ENCODE measurements at places on chromosomes 12 and 14.

- no peak for DNase-seq
These were observed 46.5 kb downstream of the ST8SIA1 start for GRCh38 chr12:22287776-22288621.

DNA sequence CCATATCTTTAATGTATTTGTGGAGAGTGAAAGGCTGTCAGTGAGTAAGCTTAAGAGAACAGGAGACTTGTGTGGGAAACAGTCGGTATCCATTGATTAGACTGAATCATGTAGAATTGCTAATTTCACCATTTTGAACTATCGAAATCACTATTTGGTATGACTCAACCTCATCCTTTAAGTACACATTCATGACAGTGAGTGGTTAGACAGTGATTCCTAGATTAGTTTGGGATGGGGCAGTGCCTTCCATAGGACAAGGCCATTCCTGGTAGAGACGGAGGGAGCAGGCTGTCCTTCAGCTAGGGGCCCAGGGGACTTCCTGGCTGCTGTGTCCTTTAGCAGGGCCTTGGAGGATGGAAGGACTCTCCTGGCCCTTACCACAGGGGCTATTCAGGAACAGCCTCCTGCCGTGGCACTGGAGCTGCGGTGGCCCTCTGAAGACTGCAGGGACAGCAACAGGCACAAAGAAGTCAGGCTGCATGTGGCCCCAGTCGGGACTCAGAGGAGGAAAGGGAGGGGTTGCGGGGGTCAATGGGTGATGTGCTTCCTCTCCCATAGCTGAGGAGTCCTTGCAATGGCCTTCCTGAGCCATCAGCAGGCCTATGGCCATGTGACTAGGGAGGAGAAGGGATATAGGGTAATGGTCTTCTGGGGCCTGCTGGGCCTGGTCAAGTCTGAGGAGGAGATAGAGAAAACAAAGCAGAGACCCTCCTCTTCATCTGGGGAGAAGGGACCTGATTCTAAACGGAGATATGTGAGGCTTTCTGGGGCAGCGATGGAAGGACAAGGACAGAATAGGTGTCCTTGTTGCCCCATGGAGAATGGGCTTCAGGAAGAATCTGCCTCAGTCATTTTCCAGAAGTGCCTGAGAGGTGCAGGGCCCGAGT is 11.2 kb downstream of the SERPINA1 start:
- DNase-seq: no peak

GRCh38 chr14:75917946-75918335 is 63.9 kb downstream of the TGFB3 start:
- DNase-seq: no peak

GRCh38 chr12:68602720-68603119 is 8.0 kb upstream of the RAP1B start:
- no peak for DNase-seq

GRCh38 chr14:96747608-96748007 is 49.6 kb upstream of the VRK1 start:
- DNase-seq: no peak

GRCh38 chr12:2752676-2753371 is 41.9 kb upstream of the FKBP4 start:
- peak; percentile 33 for DNase-seq

DNA sequence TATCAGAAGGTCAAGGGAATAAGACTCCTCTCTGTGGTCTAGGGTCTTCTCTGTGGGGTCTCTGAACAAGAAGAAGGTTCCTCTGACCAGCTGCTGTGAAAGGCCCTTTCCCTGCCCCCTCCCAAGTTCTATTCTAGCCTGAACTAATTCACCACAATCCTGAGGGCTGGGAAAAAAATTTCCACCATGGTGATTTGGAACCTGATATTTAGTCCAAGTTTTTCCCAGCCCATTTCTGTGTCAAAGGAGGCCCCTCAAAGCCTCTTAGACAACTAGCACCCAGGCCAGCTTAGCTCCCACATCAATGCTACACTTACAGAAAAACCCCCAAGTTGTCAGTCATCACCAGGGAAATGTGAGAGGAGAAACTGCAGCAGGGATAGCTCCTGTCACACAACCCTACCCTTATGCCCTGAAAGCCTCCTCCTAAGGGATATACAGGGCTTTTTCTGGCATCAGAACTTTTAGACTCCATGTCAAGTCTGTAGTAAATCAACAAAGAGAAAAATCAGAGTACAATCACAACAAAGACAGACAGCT is 4.5 kb downstream of the FMNL3 start:
- no peak for DNase-seq

DNA sequence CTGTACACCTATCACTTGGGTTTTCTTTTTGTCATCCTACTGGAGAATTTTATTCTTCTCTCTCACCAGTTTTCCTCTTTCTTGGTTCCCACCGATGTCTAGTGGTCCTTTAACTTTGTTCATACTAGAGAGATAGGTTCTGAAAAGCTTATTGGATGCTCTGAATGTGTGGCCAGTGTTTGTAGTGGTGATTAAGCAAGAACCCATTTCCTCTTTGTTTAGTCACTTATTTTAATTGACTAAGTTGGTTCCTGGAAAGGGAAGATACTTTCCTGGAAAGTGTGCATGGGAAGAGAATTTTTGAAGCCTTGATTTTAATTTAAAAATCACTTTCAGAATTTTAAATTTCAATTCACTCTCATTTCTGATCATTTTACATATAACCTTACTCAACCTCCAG is 127.2 kb downstream of the OTOGL start:
- DNase-seq: no peak

- DNase-seq: no peak
These were observed 90.7 kb downstream of the SINHCAF start for GRCh38 chr12:31234955-31235867.

GRCh38 chr14:90514015-90514398 is 117.2 kb downstream of the CALM1 start:
- no peak for DNase-seq

DNA sequence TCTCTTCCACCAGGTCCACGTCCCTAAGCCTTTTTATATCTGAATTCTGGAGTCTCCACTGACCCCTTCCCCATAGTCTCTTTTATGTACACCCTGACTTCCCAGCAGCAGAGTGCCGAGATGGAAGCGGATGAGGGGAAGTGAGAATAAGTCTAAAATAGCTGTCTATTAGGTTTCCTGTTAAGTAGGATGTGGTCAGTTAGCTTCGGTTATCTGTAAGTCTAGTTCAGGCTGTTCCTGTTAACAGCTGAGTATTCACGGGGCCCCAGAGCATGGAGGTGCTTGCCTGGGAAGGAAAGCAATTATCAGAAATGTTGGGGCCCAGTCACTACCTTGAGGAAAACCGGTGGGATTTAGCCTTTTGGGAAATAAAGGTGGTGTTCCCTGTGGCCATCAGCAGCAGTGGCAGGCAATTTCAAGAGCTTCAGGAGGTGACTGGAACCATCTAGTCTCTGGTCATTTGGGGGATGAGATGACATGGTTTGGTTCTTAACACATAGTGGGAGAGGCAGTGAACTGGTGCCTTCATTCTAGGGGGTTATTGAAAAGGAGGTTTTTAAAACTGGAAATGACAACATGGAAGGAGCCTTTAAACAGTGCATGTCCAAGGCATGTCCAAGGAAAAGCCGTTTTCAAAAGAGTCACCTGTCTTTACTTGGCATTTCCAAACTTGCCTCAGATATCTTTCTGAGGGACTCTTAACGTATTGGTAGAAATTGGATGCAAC is 21.8 kb downstream of the CHST11 start:
- DNase-seq: no peak

- DNase-seq: no peak
These were observed 54.7 kb downstream of the PPM1A start for GRCh38 chr14:60303745-60304144.

DNA sequence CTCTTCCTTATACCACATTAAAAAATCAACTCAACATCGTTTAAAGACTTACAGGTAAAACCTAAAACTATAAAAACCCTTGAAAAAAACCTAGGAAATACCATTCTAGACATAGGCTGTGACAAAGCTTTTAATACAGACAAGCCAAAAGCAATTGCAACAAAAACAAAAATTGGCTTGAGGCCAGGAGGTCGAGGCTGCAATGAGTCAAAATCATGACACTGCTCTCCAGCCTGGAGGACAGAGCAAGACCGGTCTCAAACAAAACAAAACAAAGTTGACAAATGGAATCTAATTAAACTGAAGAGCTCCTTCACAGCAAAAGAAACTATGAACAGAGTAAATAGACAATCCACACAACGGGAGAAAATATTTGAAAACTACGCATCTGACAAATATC is 1057.8 kb downstream of the FSCB start:
- DNase-seq: no peak

DNA sequence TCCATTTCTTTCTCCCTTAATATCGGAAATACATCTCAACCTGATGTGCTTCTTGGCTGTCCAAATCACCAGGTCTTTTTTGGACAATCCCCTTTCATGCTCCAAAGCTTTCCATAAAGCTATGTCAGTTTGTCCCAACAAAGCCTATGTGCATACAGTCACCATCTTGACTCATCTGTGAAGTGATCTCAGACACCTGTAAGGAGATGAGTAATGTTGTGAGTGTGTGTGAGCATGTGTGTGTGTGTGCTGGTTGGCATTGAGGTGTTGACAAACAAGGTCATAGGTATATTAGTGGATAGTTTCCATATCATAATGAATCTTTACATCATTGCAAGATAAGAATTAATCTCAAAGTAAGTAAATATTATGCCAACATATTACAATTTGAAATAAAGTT is 1243.3 kb upstream of the SEL1L start:
- no peak for DNase-seq

- no peak for DNase-seq
These were observed 392.1 kb downstream of the RPS29 start for GRCh38 chr14:49194067-49194466.

- no peak for DNase-seq
These were observed 11.1 kb upstream of the KITLG start for GRCh38 chr12:88591343-88591742.

GRCh38 chr12:12881151-12881909 is 10.0 kb upstream of the GPRC5A start:
- no peak for DNase-seq

DNA sequence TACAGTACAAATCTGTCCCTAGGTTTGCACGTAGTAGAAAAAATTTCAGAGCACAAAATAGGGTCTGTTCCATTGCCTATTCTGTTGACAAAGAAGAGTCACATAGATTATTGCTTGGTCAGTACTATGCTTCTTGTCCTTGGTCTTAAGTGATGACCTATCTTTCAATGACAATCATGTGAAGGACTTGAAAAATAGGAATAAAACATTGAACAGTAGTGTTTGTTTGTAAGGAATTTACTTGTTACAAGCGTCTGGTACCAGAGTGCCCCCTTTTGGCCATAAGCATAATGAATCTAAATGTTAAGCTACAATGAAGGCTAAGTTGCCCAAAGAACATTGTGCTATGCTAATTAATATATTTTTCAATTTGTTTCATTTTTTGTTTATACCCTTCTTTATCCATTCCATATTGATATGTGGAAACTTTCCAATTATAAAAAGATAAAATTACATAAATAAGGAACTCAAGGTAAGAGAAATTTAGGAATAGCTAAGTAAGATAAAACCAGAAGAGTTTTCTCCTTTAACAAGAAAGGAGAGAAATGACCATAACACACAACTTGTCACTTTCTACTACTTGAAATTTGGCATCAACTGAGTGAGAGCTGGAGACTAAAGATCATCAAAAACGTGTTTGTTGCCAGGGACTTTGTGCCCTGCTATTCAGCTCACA is 204.7 kb downstream of the EPS8 start:
- DNase-seq: no peak

DNA sequence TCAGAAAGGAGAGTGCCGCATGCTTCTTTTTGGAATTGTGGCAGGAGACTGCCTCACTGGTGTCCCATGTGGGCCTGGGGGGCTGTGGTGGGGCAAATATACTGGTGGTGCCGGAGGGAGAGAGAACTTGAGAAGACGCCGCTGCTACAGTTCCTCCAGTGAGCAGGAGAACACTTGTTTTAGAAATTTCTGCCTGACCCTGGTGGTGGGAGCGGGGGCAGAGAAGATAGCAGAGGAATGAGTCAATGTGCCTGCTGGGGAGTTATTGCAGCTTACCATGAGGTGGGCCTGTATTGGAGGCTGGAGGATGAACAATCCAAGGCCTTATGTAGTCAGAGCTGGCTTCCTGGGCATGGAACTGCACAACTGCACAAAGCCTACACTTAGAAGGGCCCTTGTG is 211.8 kb downstream of the SNAPC1 start:
- DNase-seq: no peak

GRCh38 chr12:14871247-14871646 is 14.4 kb downstream of the MGP start:
- DNase-seq: no peak

GRCh38 chr12:131909081-131909751 is 14.8 kb downstream of the ULK1 start:
- DNase-seq: no peak

DNA sequence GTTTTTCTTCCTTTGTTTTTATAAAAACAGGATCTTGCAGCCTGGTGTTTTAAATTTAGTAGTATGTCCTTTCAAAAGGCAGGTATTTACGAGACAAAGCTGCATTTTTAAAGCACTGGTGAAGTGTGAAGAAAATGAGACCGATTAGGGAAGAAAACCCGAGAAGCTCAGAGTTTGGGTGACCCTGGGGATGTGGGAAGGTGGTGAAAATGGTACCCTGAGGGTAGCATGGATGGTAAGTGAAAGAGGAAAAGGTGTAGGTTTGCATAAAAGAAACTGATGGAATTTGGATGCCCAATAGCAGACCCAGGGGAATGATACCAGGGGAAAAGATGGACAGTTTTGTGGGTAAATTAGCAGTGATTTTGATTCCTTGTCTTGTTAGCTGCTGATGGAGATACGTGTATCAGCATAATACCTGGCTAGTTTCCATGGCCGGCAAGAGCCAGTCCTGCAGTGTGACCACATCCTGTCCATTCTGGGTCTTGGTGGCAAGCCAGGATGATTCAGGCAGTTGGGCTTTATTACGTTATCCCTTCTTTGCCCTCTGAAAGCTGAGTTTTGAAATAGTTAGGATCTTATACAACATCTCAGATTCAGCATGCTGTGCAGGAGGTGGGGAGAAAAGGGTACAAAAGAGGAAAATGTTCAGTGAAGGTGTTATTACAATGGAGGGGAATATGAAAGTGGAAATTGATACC is 8.9 kb downstream of the BICD1 start:
- no peak for DNase-seq

DNA sequence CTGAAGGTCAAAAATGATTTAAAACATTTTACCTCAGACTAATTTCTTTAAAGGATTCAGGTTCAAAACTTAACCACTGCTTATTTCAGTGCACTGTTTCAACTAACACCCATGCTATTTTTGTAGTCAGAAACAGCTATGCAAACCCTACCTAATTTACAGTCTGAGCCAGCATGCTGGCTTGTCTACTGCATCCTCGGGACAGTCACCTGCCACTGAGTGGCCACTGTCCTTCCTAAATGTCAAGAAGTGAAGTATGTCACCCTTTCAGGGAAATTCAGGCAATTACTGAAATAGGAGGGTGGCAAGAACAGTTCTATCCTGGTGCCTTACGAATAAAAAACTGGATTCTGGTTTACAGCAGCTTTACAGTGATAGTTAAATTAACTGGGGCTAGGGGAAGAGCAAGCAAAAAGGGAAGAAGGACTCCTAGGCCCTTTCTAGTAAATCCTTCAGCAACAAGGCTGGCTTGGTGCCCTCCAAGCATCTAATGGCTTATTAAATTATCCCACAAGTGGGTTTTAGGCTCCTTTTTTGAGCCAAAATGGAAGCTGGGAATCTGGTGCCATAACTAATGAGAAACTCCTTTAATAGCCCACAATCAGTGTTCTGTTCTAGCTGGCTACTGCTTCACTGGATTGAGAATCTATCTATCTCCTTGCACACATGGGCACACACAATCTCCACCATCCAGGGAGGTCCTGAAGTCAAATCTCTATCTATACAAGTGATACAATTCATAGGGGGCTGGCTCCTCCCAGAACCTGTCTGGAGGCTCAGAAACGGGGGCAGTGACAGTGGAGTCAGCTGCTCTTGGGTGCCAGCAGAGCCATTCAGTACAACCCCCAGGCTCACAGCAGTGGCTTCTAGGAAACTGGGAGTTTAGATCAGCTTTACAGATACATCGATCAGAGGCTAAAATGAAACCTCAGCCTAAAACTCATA is 43.4 kb downstream of the SH2B3 start:
- DNase-seq: no peak

All from stimulated activated CD4-positive, alpha-beta T cell treated with anti-CD3 and anti-CD28 coated beads, TNF-alpha, amount 100 ng/mL, for 4 hours (primary cell).